ENCODE measurements at places on chromosomes 3 and 15.

GRCh38 chr15:71338265-71338664 lies 223.0 kb downstream of the THSD4 start:
- no peak for DNase-seq

DNA sequence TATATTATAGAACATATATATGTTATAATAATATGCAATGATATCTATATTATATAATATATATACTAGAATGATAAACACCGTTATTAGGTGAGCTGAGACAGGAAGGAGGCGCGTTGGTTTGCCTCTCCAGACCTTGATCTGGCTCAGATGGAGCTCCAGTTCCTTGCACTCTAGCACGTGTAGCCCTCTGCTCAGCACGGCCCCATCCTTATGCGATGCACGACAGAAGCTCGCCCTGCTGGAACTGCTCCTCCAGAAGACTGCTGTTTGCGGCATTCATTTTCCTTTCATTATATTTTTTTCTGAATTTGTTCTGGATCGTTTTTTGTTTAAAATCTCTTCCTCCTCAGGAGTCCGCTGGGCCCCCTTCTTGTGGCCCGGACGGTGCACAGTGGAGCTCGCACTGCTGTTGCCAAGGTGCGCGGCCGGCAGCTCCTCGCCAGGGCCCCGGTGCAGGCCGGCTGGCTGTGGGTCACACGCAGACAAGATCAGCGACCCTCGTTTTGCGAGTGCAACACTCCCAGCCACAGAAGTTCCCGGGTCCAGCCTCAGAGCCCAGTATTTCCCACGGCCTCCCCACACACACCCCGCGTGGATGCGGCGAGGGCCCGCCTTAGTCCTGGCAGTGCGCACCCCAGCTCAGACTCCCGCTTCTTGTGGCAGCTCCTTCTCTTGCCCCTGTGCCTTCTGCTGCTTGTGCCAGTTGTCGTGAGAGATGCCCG lies 112.2 kb downstream of the CHL1 start:
- DNase-seq = no peak

- DNase-seq = peak; percentile 86
These were observed 2.5 kb upstream of the HTR3C start for GRCh38 chr3:184050217-184050847.

DNA sequence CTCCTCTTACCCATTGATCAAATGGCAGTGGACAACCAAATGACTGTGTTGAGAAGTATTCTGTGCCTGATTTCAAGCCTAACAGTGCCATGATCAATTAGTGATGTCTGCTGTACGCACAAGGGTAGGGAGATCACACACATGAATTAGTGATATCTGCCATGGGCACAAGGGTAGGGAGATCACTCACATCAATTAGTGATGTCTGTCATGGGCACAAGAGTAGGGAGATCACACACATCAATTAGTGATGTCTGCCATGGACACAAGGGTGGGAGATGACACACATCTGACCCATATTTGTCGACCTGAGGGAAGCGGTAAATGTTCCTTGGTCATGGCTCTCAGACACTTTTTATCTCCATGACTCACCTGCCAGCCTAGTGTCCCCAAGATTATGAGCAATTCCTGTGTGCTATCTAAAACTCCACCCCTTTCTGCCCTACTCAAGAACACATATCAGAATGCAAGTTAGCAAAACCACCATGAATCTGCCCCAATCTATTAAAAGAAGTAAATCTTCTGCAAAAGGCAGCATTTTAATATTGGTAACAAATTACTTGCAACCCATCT lies 165.0 kb downstream of the NTRK3 start:
- no peak for DNase-seq

- DNase-seq = no peak
These were observed 13.0 kb downstream of the CACNA2D2 start for GRCh38 chr3:50490424-50490823.

DNA sequence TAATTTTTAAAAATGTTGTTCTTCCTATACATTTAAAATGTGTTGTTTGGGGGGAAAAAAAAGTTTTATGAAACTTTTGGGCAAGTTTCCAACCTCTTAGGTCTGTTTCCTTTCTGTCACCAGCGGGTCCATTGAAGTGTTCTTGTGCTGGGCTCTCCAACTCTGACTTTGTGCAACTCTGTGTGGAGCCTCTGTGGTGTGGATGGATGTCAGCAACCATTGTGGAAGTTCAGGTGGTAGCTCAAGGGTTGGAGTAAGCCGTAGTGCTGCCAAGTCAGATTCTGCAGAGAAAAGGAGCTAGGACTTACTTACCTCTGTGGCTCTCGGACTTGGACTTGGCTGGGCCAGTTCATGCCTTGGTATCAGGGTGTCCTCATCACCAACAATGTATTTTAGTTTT lies 22.4 kb downstream of the ARID3B start:
- DNase-seq = no peak

DNA sequence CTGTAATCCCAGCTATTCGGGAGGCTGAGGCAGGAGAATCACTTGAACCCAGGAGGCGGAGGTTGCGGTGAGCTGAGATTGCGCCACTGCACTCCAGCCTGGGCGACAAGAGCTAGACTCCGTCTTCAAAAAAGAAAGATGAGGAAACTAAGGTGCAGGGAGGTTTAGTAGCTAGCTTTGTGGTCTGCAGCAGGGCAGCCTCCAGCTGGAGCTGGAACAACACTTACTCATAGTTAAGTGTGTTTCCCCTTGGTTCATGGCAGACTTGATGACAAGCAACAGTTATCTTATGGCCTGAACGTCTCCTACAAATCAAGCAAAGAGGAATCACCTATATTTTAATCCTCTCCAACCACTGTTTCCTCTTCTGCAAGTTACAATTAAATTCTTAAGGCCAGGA lies 12.6 kb downstream of the KAT2B start:
- DNase-seq = no peak

- no peak for DNase-seq
These were observed 60.8 kb downstream of the SNRK start for GRCh38 chr3:43346978-43347749.

- peak; percentile 46 for DNase-seq
These were observed 58.8 kb downstream of the CLASP2 start for GRCh38 chr3:33658991-33659848.

DNA sequence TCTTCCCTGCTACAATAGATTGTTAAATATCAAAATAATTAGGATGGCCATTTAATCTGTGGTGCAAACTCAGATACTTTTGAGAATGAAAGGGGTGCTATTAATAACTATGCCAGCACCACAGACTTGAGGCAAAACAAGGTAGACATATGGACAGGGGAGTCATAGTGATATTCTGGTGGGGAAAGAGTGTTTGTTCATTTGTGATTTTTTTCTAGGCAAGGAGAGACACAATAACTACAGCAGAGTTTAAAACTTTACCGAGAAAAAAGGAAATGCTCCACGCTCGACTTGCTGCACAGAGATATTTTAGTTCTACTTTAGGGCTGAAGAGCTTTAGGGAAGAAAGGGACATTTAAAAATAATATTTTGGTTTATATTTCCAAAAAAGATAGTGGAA lies 611.2 kb upstream of the GRM7 start:
- DNase-seq = no peak

GRCh38 chr3:151611419-151611818 lies 122.3 kb upstream of the AADACL2 start:
- DNase-seq = no peak

DNA sequence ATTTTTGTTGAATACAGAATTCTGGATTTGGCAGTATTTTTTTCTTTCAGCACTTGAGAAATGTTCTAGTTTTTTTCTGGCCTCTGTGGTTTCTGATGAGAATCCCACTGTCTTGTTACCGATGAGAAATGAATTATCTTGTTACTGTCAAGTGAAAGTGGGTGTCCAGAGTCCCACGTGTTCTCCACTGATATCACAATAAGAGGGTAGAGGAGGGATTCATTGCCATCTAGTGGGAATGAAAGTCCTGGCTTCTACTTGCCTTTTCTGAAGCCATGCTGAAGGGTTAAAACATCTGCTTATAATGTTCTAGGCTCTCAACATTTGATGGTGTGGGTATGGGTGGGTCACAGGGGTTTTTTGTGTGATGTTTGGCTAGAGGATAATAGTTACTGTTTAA lies 66.1 kb downstream of the SEC22A start:
- DNase-seq = no peak

DNA sequence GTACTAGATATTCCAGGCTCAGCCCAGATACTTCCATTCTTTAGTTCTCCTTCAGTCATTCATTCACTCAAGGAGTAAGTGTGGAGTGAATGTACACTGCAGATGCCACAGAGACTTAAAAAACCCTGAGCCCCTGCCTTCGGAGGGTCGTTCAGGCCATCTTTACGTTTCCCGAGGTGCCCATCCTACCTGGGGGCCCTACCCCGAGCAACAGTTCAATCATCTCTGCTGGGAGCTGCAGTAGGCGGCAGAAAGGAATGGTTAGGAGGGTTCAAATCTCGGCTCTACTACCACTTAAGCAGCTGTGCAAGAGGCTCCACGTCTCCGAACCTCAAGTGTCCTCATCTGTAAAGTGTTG lies 613 bp downstream of the SEC13 start:
- DNase-seq = no peak

DNA sequence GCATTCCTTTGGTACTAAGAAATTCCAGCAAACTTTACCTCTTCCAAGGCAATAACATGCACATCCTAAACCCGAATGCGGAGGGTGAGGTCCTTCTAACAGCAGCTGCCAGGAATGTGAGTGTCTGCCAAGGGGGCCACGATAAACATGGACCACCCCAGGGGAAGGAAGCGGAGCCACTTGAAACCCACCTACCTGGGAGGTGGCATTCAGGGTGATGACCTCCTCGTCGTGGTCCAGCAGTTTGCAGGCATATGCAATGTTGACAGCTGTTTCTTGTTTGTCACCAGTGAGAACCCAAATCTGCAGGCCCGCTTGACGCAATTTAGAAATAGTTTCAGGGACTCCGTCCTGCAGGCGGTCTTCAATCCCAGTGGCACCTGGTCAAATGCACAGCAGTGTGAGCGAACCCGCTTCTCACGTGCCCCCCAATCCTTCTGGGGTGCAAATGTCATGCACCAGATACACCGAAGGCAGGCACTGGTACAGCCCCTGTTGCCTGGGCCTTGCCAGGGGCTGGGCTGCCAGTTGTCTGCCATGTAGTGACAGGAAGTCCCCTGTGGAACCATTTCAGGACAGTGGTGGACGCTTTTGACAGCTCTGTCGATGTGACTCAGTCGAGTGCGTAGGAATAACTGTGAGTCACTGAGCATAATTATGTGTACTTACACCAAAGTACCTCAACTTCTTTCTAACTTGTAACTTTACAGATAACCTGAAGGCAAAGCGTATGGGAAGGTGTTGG lies 161.2 kb downstream of the ATP10A start:
- DNase-seq = no peak

DNA sequence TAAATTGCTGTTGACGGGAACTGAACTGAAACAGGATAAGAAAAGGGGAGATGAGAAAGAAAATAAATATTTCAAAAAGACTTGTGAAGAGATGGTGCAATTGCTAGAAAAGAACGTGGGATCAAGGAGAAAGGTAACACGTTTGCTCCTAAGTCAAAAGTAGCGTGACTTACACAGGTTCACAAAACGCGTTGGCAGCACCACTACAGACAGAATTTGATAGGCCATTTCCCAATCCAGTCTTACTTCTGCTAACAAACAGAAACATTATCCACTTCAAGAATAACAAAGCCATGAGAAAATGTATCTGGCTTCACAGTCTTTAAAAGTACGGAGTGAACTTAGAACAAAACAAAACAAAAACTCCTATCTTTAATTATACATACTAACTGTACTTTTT lies 75.5 kb downstream of the DPH6 start:
- DNase-seq = no peak

GRCh38 chr15:68384451-68385239 lies 47.3 kb downstream of the ITGA11 start:
- no peak for DNase-seq

- DNase-seq = no peak
These were observed 3.4 kb downstream of the GXYLT2 start for GRCh38 chr3:72891053-72891855.

DNA sequence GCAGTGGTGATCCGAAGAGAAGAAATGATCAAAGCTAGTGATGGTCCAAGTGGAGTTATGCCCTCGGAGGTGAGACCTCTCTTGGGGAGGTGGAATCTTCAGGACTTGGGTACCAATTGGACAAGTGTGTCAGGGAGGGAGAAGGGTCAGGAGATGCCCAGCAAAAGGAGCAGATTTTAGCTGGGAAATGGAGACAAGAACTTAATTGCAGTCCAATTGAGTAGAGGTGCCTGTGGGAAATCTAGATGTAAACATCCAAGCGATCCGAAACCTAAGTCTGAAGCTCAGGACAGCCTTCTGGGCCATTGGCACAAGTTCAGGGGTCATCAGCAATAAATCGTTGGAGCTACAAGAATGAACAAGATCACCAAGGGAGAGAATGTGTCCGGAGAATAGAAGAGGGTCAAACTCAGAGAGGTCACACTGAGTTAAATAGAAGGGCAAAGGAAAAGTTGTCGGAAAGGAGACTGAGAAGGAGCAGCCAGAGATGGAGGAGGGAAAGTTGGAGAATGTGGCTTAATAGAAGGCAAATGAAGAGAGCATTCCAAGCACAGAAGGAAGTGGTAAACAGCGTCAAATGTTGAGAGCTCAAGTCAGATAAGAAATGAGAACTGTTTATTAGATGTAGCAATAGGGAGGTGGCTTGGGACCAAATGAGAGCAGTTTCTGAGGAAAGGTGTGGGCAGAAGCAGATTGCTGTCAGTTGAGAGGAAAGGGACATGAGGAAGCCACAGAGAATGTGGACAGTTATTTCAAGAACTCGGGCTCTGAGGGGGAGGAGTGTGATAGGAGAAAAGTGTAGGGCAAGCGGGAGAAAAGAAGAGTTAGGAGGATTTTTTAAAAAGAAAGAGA lies 64.2 kb upstream of the FNDC3B start:
- DNase-seq = no peak

- DNase-seq = no peak
These were observed 61.0 kb downstream of the SSR3 start for GRCh38 chr3:156493887-156494286.

- DNase-seq = no peak
These were observed 315.8 kb upstream of the CCDC54 start for GRCh38 chr3:107061466-107061865.

DNA sequence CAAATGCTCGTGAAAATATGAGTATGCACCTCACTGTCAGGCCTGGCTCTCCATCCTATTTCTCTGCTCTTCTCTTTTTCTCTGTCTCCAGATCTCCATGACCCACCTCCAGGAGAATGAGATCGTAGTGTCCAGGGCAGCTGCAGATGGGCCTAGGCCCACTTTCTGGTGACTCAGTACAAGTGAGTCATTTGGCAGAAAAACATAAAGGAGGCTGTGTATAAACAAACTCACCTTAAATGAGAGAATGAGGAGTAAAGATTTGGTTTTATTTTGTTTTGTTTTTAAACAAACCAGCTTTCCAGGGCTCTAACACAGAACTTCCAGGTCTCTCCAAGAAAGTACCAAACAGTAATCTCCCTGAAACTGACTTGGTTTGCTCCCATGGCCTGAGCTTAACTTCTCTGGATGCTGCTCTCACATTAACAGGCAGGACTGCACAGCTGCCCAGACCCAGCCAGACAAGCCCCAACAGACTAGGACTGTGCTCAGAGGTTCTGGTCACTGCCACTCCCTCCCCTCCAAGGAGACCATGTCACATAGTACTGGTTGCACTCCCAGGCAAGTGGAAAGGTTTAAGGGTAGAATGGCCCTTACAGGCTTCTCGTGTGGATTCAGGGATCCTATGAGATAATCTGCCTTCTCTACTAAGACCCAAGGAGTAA lies 1.5 kb upstream of the HEG1 start:
- DNase-seq = no peak

All from NCI-H2081 treated with DMSO at 0.1 percent for 48 hours (cell line).